ENCODE measurements at places on chromosomes 6 and 20.

DNA sequence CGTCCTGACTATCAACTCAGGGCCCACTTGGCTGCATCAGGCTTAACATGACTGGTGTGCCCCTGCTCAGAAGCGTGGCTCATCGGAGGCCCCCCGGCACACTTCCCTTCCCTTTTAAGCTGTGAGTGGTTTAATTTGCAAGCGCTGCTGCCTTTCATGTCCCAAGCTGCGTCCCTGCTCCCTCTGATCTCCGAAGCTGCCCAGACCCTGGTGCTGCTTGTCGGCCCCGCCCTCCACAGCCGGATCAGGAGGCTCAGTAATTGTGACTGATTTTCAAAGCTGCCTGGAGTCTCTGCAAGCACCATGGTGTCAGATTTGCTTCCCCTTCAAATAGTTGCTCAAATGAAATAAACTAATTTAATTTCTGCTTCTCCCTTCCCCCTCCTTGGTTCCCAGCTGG, 71.1 kb downstream of the CDH22 start:
- no peak for DNase-seq

DNA sequence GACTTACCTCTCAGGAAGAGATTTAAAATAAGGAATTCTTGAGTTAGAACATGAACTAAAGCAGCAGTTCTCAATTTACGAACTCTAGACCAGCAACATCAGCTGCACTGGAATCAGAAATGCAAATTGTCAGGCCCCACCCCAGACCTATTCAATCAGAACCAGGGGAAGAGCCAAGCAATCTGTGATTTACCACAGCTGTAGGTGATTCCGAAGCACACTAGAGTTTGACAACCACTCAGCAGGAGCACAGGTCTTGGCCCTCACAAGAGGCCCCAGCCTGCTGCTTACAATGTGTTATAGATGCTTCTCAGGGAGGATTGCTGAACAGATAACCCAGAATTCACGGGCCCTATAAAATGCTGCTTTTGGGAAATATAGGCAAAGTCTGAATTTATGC, 279.2 kb downstream of the PTPRK start:
- DNase-seq: no peak

DNA sequence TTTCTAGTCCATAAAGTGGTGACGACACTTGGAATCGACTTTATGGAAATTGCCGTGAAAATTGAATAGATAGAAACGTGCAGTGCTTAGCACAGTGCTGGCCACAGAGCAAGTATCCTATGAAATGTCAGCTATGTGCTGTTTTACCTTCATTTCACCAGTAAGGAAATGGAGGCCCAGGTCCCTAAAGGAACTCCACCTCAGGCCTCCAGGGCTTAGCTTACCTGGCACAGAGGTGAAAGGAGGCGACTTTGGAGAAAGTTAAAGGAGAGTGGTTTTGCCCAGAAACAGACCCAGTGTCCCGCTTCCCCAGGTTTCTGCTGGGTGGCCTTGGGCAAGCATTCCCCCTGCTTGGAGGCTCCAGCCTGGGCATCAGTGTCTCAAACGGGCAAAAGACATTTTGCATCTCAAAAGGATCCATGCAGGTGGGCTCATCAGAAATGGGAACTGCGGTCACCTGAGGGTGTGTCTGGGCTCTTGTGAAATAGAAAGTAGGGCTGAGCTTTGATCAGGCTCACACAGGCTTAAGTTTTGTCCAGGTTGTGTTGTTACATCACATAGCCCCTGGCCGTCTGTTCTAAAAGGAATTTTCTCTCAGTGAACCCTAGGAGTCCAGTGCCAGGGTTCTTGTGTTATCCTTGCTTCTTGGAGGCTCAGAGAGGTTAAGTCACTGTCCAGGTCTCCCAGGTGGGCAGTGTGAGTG, 6.8 kb upstream of the TULP1 start:
- DNase-seq: no peak

GRCh38 chr6:51209651-51210050, 391.0 kb downstream of the TFAP2B start:
- no peak for DNase-seq

DNA sequence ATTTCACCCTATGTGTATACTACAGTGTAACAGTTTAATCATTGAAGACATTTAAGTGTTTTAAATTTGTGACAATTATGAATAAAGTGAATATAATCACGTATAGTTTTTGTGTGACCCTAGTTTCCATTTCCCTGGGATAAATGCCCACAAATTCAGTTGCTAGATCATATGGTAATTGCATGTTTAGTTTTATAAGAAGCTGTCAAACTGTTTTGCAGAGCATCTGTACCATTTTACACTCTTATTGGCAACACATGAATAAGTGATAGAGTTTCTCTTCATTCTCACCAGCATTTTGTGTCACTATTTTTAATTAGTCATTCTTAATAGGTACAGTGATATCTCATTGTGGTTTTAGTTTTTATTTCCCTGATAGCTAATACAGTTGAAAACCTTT, 7.3 kb downstream of the VTA1 start:
- DNase-seq: no peak

DNA sequence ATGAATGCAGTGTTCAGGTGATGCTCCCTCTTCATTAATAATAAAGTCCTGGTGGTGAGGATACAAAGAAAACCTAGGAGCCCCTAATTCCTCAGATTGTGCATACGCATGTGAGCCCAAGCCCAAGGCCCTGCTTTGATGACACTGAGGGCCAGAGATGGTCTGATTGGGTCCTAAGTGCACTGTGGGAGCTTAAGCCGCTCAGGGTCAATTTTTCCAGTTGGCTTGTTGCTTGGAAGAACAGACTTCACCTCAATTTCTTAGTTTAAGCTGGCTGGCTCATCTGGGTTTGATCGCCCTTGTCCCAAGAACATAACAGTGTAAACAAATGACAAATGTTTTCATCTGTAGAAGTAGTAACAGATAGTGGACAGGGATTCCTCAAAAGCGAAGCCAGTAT, 41.4 kb downstream of the INSM1 start:
- DNase-seq: no peak

DNA sequence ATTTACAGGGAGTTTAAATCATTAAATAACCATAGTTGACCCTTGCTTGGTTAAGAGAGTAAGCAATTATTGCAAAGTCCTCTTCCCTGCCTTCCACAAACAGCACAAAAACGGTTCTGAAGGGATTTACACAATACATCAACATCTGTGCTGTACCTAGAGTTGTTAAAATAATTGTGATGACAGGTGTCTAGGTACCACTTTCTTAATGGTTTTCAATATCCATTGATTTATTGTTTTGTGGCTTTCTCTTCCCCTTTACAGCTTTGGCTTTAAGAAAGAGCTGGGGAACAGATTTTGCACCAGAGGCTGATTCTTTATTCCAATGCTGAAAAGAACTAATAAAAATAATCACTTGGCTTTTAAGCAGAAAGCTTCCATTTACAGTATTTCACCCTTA, 598 bp upstream of the SOX4 start:
- no peak for DNase-seq

- no peak for DNase-seq
These were observed 249.8 kb upstream of the ID4 start for GRCh38 chr6:19587238-19587942.

DNA sequence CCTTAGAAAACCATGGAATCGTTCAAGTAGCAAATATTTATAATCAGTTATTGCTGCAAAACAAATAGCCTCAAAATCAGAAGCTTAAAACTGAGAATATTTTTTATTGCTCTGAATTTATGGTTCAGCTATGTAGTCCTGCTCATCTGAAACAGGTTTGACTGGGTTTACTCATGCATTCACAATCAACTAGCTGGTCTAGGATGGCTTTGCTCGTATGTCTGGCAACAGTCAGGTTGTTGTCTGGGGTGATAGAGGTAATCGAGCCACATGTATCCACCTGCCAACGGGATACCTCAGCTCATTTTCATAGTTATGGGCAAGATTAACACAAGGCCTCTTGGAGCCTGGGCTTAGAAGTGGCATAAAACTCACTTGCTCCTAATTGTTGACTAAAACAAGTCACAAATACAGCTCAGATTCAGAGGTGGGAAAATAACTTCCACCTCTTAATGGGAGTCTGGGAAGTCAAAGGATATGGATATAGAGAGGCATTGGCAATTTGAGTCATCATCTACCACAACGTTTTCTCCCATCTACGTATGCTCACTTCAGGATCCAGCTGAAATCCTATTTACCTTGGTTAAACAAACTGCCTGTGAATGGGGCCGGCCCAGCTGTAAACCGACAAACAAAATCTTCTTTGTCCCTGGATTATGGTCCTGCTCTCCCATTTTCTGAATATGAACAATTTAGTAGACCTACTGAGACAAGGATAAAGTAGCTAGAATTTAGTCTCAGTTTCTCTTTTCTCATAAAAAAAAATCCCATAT, 54.5 kb upstream of the TENT5A start:
- no peak for DNase-seq

DNA sequence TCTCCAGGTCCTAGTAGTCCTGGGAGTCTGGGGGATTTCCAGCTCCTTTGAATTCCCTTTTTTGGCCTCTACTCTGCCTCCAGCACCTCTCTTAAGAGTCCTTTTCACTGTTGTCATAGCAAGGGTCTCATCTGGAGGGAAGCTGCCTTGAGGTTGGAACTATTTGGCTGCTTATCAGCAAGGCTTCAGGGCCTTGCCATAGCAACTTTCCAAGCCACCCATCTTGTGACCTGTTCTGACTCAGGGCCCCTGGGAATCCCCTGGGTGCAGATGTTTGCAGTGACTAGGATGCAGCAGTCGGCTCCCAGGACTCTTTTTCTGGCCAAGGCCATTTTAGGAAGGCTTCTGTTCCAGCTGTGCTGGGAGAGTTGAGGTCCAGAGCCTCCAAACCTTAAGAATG, 12.4 kb downstream of the PKIG start:
- no peak for DNase-seq

- DNase-seq: no peak
These were observed 155.7 kb upstream of the JARID2 start for GRCh38 chr6:15090145-15090579.

- DNase-seq: no peak
These were observed 149.9 kb downstream of the RPS12 start for GRCh38 chr6:132964101-132964867.

GRCh38 chr20:47202733-47203667, 153.5 kb downstream of the ZMYND8 start:
- DNase-seq: no peak

GRCh38 chr6:124148236-124148957, 344.7 kb downstream of the NKAIN2 start:
- DNase-seq: no peak

DNA sequence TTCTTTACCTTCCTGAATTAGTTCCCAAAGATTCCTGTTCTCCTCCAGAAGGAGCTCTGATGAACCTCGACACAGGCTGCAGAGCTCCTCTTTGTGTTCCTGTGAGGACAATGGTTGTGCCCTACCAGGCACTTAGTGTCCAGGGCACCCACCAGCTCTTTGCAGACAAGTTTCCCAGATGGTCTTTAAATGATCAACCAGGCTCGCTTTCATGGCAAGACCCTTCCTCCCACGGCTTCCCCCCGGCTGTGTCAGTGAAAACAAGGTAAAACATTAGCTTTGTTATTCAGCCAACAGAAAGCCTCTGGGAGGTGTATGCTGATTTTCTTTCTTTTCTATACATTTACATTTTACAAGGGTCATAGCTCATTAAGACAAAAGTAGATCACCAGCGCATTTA, 32.3 kb upstream of the CNKSR3 start:
- no peak for DNase-seq

DNA sequence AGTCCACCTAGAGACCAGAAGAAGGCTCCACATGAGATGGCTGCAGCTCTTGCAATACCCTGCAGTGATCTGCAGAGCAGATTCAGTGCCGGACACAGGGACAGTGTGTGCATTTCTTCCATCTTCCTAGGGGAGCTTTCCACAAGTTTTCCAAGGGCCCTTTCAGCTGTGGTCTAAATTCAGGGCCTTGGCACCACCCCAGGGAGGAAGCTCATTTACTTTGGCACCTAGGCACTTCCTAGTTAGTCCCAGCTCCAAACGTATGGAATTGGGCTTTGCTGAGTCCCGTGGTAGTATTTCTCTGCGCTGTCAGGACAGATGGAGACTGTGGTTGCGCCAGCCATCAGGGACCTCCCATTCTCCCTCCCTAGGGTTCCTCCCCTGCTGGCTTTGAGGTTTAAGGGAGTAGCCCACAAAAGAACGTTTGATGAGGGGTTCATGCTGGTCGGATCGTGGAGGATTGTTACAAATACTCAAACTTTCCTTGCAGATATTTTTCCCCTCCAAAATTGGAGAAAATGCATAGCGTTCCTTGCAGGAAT, 182.3 kb upstream of the UST start:
- DNase-seq: no peak

- peak; percentile 81 for DNase-seq
These were observed 712 bp downstream of the RXRB start for GRCh38 chr6:33199687-33200218.

- no peak for DNase-seq
These were observed 96.0 kb downstream of the LCA5 start for GRCh38 chr6:79441192-79441591.

GRCh38 chr6:165045631-165046030, 263.8 kb downstream of the C6orf118 start:
- DNase-seq: no peak

GRCh38 chr6:118584911-118585310, 36.8 kb downstream of the PLN start:
- DNase-seq: no peak

DNA sequence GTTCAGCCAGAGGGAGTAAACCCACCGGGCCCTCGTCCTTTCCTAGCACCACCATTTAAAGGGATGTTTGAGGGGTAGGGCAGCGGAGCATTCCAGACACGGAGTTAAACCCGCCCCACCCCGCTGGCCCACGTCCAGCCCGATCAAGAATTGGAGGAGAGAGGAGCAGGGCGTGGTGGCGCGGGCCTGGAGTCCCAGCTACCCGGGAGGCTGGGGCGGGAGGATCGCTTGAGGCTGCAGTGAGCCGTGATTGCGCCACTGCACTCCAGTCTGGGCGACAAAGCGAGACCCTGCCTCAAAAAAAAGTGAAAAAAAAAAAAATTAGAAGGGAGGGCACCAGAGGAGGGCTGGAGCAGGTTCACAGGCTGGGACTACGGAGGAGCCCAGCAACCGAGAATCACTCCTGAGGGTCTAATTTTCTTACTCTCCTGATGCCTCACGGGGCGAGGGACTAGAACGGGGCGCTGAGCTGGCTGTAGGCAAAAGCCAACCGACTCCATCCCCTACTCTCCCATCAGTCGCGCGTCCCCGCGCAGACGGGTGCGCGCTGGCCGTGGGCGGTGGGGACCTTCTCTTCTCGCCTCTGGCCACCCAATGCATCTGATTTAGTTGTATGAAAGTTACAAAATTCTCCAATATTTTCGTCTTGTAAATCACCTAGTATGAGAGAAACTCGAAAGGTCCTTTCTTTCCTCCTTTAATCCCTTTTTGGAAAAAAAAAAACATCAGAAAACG, 6.1 kb upstream of the HSPA1B start:
- DNase-seq: peak; percentile 58

- no peak for DNase-seq
These were observed 258.2 kb downstream of the BMP7 start for GRCh38 chr20:57008217-57008616.

DNA sequence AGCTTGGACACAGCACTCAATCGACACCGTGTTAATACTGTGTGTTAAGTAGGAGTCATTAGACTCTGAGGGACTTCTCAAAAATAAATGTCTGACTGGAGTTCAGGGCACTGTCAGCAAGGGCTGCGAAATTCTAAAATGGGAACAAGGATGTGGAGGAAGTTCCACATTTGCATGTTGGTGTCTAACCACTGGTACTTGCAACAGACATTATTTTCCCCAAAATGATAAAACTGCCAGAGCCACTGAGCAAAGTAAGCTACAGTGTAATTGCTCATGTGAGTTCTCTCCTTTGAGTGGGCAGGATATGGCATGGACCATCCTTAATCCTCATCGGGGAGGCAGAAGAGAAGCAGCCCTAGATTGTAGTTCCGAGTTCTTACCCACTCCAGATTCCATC, 215.9 kb downstream of the SLC24A3 start:
- DNase-seq: no peak

Data from activated CD4-positive, alpha-beta T cell treated with anti-CD3 and anti-CD28 coated beads, Interleukin-2, Interleukin-4, amounts not matched to agents 100 ng/mL and 50 ng/mL, durations not matched to agents 16 hours and 8 hours (primary cell).